ENCODE measurements at places on chromosomes 1 and 21. TPM values are rescaled to one million over a fixed set of nuclear protein-coding genes. Genes with fewer than 3 reads are reported as not detected.

GRCh38 chr1:212594640-212595039 is 13.9 kb upstream of the ATF3 start:
- peaks cover 26% of the 10 kb centered on the region for H3K4me1 ChIP-seq
- H3K4me3 ChIP-seq: no peak overlapping the region
- H3K27ac ChIP-seq: no peak overlapping the region
- H3K27me3 ChIP-seq: peaks cover 21% of the 10 kb centered on the region

GRCh38 chr1:240682859-240683242 is 70.9 kb upstream of the GREM2 start:
- H3K36me3 ChIP-seq: no peaks in the 10 kb centered on the region
- no peak overlapping the region for H3K4me3 ChIP-seq
- peaks cover 5% of the 10 kb centered on the region for H3K4me1 ChIP-seq
- DNase-seq: no peak
- H3K27me3 ChIP-seq: no peaks in the 10 kb centered on the region

GRCh38 chr1:229195246-229195645 is 75.7 kb upstream of the RAB4A start:
- peaks cover 11% of the 10 kb centered on the region for H3K27me3 ChIP-seq
- H3K36me3 ChIP-seq: no peaks in the 10 kb centered on the region
- no peak overlapping the region for H3K4me3 ChIP-seq
- H3K4me1 ChIP-seq: peaks cover 22% of the 10 kb centered on the region
- DNase-seq: no peak
- no peak overlapping the region for H3K27ac ChIP-seq

DNA sequence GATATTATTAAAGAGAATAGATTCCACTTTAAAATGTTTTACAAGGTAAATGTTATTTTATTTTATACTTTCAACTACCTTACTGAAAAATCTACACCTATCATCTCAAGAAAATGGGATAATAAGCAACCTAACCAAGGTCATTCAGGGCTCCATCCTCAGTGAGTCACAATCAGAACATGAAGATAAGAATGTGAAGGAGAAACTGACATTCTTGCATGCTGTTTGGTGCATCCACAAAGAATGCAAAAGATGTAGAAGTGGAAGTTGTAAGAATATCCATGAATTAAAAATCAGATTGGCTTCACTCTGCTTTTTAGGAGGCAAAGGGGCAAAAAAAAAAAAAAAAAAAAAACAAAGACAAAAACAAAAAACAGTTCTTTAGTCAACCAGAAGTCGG is 6.5 kb downstream of the WARS2 start:
- peaks cover 2% of the 10 kb centered on the region for H3K4me1 ChIP-seq
- no peaks in the 10 kb centered on the region for H3K27me3 ChIP-seq
- H3K27ac ChIP-seq: no peak overlapping the region

The MTARC1 gene
- not detected for total RNA-seq

- H3K4me3 ChIP-seq: no peak overlapping the region
- no peaks in the 10 kb centered on the region for H3K36me3 ChIP-seq
- H3K27ac ChIP-seq: no peak overlapping the region
- no peak for DNase-seq
These were observed 19.7 kb downstream of the VASH2 start for GRCh38 chr1:212970085-212970484.

- no peaks in the 10 kb centered on the region for H3K4me1 ChIP-seq
- no peaks in the 10 kb centered on the region for H3K27me3 ChIP-seq
- H3K36me3 ChIP-seq: no peaks in the 10 kb centered on the region
- no peak overlapping the region for H3K27ac ChIP-seq
- H3K4me3 ChIP-seq: no peak overlapping the region
- DNase-seq: no peak
These were observed 165.1 kb downstream of the DAB1 start for GRCh38 chr1:57258557-57259325.

The RGSL1 gene
- total RNA-seq: not detected

The MCM3AP gene
- total RNA-seq: 113 TPM

GRCh38 chr21:39221282-39221996 is 38.2 kb upstream of the PSMG1 start:
- peaks cover 56% of the 10 kb centered on the region for H3K36me3 ChIP-seq
- no peaks in the 10 kb centered on the region for H3K27me3 ChIP-seq
- no peak overlapping the region for H3K4me3 ChIP-seq

GRCh38 chr1:82587371-82587770 is 786.6 kb downstream of the ADGRL2 start:
- DNase-seq: no peak
- H3K4me1 ChIP-seq: no peaks in the 10 kb centered on the region
- H3K27ac ChIP-seq: no peak overlapping the region

The NID1 gene
- not detected for total RNA-seq

- H3K4me1 ChIP-seq: peaks cover 14% of the 10 kb centered on the region
- H3K36me3 ChIP-seq: no peaks in the 10 kb centered on the region
- no peaks in the 10 kb centered on the region for H3K27me3 ChIP-seq
- no peak overlapping the region for H3K4me3 ChIP-seq
- peak overlapping the region; percentile 70 for H3K27ac ChIP-seq
These were observed 26.4 kb downstream of the SHISAL2A start for GRCh38 chr1:52659356-52659755.

DNA sequence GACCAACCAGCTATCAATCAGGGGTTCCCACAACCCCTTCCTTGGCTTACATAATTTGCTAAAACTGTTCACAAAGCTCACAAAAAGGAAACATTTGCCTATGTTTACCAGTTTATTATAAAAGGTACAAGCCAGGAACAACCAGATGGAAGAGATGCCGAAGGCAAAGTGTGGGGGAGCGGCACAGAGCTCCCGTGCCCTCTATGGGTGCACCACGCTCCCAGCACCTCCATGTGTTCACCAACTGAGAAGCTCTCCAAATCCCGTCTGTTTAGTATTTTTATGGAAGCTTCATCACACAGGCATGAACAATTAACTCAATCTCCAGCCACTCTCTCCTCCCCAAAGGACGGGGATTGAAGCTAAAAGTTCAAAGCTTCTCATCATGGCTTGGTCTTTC is 32.9 kb downstream of the PSMG1 start:
- H3K4me3 ChIP-seq: no peak overlapping the region
- H3K36me3 ChIP-seq: no peaks in the 10 kb centered on the region
- H3K27ac ChIP-seq: no peak overlapping the region
- H3K27me3 ChIP-seq: peaks cover 5% of the 10 kb centered on the region
- no peaks in the 10 kb centered on the region for H3K4me1 ChIP-seq

DNA sequence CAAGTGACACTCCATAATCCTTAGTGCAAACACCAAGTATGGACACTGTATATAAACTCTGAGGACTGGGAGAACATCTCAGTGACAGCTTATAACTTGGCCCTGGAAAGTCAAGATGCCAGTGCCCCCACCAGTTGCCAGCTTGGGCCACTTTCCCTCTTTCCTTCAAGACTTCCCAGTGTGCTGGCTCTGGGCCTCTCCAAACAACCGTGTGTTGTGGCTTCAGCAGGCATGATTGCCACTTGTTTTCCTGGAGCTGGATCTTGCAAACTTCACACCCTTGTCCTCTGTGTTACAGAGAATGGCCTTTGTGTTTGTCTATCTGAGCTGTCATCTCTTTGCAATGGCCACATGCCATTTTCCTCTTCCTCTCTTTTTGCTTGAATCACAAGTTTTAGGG is 37.0 kb downstream of the CCDC185 start:
- H3K27me3 ChIP-seq: peaks cover 7% of the 10 kb centered on the region
- no peak for DNase-seq
- H3K4me3 ChIP-seq: no peak overlapping the region

The CHIA gene
- not detected for total RNA-seq

- no peak for DNase-seq
- no peak overlapping the region for H3K4me3 ChIP-seq
- no peaks in the 10 kb centered on the region for H3K4me1 ChIP-seq
- no peak overlapping the region for H3K27ac ChIP-seq
- H3K27me3 ChIP-seq: no peaks in the 10 kb centered on the region
These were observed 828.5 kb upstream of the ADAMTS5 start for GRCh38 chr21:27795418-27795817.

The PRR9 gene
- total RNA-seq: not detected

The NTMT2 gene
- total RNA-seq: not detected

GRCh38 chr1:180881806-180882509 is 30.7 kb upstream of the KIAA1614 start:
- H3K27me3 ChIP-seq: no peaks in the 10 kb centered on the region
- no peak overlapping the region for H3K4me3 ChIP-seq
- H3K27ac ChIP-seq: no peak overlapping the region
- no peak for DNase-seq
- no peaks in the 10 kb centered on the region for H3K36me3 ChIP-seq

- no peak for DNase-seq
- H3K27me3 ChIP-seq: no peaks in the 10 kb centered on the region
- H3K4me1 ChIP-seq: no peaks in the 10 kb centered on the region
- no peaks in the 10 kb centered on the region for H3K36me3 ChIP-seq
- no peak overlapping the region for H3K27ac ChIP-seq
- no peak overlapping the region for H3K4me3 ChIP-seq
These were observed 117.3 kb upstream of the MARK1 start for GRCh38 chr1:220410611-220411010.

The SYNJ1 gene
- total RNA-seq: 21.8 TPM

DNA sequence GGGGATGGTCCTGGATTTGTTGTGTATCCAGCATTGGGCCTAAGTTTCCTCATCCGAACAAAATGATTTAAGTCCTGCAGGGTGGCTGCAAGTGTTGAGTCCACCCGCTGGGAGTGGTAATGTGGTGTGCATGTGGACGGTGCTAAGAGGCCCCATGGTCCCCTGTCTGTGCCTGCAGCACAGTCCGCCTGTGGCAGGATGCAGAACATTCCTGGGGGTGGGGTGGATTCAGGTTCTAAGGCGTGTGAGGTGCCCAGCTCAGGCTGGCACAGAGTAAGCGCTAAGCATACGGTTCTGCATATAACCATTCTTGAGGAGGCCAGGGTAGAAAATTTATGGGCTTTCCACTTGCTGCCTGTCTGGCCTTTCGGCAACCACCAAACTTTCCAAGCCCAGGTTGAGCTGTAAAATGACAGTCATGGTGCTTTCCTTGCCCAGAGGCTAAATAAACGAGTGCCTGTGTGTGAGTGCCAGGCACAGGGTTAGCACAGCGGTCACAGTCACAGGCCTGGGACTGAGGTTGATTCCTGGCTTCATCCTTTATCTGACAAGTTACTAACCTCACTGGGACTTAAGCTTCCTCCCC is 30.7 kb downstream of the SLC2A1 start:
- DNase-seq: no peak
- H3K27ac ChIP-seq: peak overlapping the region; percentile 97
- H3K36me3 ChIP-seq: peaks cover 72% of the 10 kb centered on the region
- H3K4me1 ChIP-seq: peaks cover 90% of the 10 kb centered on the region
- H3K4me3 ChIP-seq: no peak overlapping the region

The SLC45A1 gene
- not detected for total RNA-seq

The OR2T35 gene
- not detected for total RNA-seq

DNA sequence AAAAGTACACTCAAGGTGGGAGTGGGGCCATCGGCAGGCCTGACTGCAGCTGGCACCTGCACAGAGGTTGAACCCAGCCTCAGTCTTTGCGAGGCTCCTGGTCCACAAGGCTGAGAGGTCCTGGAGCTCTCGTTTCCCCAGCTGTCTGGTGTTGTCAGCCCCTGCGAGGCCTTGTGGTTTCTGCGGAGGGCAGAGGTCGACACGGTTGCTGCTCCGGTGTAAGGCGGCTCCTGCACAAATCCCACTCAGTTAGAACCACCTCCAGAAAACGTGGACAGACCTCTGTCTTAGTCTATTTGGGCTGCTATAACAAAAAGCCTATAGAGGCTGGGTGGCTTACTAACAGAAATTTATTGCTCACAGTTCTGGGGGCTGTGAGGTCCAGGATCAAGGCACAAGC is 5.8 kb downstream of the KIAA1614 start:
- H3K4me3 ChIP-seq: no peak overlapping the region
- no peaks in the 10 kb centered on the region for H3K36me3 ChIP-seq
- no peaks in the 10 kb centered on the region for H3K4me1 ChIP-seq
- peaks cover 20% of the 10 kb centered on the region for H3K27me3 ChIP-seq

The GNL2 gene
- 50.8 TPM for total RNA-seq

DNA sequence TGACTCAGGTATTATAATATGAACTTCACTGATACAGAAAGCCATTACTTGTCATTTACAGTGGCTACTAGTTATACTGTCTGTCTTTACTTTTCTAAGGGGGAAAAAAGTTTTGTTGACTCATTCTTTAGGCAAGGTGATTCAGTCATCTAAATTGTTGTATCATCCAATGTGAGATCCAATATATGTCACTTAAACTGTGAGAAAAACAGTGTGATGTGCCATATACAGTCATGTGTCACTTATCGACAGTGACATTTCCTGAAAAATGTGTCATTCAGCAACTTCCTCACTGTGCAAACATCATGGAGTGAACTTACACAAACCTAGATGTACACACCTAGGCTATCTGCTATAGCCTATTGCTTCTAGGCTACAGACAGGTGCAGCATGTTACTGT is 57.6 kb downstream of the KCNK2 start:
- no peaks in the 10 kb centered on the region for H3K36me3 ChIP-seq
- H3K27me3 ChIP-seq: no peaks in the 10 kb centered on the region
- no peak for DNase-seq
- H3K4me1 ChIP-seq: no peaks in the 10 kb centered on the region

The MYBPH gene
- not detected for total RNA-seq

Data from activated CD8-positive, alpha-beta T cell treated with anti-CD3 and anti-CD28 coated beads, Interleukin-2, amount 10 ng/mL, durations not matched to agents 7 days and 5 days (primary cell).